Endothelial cell of umbilical vein (primary cell): ENCODE measurements at places on chromosomes 2 and 18. TPM values are rescaled to one million over a fixed set of nuclear protein-coding genes. Genes with fewer than 3 reads are reported as not detected.

LYG2 gene
- total RNA-seq, result not detected in 2 replicates

PROM2 gene
- total RNA-seq, result 0.44 and 0.60 TPM in 2 replicates

HOXD8 gene
- total RNA-seq, result 14.9 and 15.6 TPM in 2 replicates

PTH2R gene
- total RNA-seq, result not detected in 2 replicates

GTF3C2 gene
- total RNA-seq, result 57.4 and 63.2 TPM in 2 replicates

TACR1 gene
- total RNA-seq, result not detected in 2 replicates

LRATD1 gene
- not detected in 2 replicates for total RNA-seq

ADD2 gene
- not detected in 2 replicates for total RNA-seq

DLGAP1 gene
- total RNA-seq, result 0.81 TPM in 1 of 2 replicates, not detected in the other
